ENCODE measurements at places on chromosomes 4 and X. TPM values are rescaled to one million over a fixed set of nuclear protein-coding genes. Genes with fewer than 3 reads are reported as not detected.

Gene NPY2R
- 0.02 TPM for total RNA-seq

Gene GASK1B
- 0.39 TPM for total RNA-seq

Gene CENPE
- 7.5 TPM for total RNA-seq

Gene USP11
- total RNA-seq = 53.0 TPM

Gene DMD
- total RNA-seq = not detected

Measured in A549 treated with CORT108297 at 1 μM for 4 hours (cell line).